Stimulated activated CD8-positive, alpha-beta memory T cell treated with anti-CD3 and anti-CD28 coated beads, Interleukin-4, amount 100 ng/mL, for 48 hours (primary cell): ENCODE measurements at places on chromosomes 11 and 22.

- DNase-seq = no peak
These were observed 509.9 kb upstream of the B3GAT1 start for GRCh38 chr11:134921938-134922337.

GRCh38 chr11:75435571-75435925, 2.5 kb upstream of the KLHL35 start:
- no peak for DNase-seq

DNA sequence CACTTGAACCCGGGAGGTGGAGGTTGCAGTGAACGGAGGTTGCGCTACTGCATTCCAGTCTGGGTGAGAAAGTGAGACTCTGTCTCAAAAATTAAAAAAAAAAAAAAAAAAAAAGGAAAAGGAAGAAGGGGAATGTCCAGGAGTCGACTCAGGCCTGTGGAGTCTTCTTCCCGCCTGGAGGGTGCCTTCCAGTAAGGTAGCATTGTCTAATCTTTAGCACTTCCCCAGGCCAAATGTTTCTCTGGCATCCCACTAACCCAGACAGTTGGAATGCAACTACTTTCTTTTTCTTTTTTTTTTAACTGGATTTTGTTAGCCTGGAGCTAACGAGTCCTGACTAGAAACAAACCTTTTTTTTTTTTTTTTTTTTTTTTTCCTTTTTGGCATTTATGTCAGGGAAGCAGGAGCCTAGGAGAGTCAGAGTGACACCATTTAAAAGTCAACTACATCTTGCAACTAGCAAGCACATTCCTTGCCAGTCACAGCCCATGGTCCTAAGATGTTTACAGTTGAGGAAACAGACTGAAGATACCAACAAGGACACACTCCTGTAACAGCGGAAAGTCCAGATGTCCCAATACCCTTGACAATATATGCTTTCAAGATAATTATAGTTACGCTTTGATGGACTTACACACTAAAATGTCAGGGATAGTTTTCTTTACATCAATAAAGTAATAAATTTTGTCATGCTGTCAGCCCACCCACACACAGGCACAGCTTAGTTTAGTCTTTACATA, 10.6 kb downstream of the PLET1 start:
- DNase-seq = no peak

GRCh38 chr22:49950396-49950994, 10.1 kb upstream of the PIM3 start:
- no peak for DNase-seq

DNA sequence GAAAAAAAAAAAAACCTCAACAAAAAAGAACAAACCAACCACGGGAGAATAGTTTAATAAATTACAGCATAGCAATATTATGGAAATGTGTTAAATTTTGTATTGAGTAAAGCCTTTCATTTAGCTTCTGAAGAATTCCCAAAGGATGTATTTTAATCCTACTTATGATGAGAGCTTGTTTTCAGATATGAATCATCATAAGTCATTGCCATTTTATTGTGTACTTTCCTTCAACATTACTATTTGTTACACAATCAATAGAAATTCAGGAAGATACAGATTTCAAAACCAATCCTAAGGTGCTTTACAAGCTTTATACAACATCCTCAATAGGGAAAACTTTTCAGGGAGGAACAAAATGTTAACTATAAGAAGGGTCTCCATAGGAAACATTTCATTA, 200.6 kb upstream of the CTSC start:
- no peak for DNase-seq

DNA sequence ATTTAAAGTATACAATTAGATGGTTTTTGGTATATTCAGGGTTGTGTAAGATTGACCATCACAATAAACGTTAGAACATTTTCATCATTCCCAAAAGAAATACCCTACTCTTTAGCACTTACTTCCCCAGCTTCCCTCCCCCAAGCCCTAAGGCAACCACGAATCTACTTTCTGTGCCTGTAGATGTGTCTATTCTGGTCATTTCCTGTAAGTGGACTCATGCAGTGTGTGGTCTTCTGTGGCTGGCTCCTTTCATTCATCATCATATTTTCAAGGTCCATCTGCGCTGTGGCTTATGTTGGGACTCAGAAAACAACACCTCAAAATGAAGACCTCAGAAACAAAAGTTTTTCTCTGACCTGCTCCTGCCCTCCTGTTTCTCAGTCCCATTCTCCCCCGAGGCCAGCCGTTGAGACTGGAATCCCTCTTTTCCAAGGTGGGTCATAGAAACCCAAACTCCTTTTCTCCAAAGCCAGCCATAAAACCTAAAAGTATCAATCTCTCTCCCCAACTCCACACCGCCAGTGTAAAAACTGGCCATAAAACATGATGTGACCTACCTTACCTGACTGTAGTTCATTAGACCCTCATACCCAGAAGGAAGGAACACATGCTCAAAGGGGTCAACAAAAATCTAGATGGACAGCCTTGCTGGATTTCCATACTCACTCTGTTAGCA, 12.9 kb upstream of the TMPRSS13 start:
- DNase-seq = no peak

DNA sequence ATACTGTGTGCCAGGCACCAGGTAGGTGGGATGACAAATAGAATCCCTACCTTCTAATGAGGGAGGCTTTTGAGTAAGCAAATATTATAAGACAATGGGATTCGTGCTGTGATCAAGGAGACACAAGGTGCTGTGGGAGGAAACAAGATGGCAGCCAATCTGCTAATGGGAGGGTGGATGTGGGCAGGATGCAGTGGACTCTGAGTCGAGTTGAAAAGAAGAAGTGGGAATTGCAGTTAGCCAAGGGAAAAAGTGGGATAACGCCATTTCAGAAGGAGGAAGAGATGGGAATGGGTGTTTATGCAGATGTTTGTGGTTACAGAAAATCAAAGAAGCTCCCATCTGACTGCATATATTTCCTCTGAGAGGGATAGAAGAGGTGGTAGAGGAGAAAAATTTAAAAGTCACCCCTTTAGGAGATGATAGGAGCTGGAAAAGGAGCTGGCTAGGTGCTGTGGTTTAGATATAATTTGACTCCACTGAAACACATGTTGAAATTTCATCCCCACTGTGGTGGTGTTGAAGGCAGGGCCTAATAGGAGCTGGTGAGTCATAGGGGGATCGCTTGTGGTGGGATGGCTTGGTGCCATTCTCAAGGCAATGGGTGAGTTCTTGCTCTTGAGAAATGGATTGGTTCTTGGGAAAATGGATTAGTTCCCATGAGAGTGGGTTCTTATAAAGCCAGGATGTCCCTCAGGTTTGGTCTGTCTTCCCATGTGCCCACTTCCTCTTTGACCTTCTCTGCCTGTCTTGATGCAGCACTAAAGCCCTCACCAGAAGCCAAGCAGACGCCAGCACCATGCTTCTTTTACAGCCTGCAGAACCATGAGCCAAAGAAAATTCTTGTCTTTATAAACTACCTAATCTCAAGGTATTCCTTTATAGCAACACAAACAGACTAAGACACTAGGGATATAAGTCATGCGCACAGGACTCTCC, 30.0 kb upstream of the POU2AF1 start:
- no peak for DNase-seq

DNA sequence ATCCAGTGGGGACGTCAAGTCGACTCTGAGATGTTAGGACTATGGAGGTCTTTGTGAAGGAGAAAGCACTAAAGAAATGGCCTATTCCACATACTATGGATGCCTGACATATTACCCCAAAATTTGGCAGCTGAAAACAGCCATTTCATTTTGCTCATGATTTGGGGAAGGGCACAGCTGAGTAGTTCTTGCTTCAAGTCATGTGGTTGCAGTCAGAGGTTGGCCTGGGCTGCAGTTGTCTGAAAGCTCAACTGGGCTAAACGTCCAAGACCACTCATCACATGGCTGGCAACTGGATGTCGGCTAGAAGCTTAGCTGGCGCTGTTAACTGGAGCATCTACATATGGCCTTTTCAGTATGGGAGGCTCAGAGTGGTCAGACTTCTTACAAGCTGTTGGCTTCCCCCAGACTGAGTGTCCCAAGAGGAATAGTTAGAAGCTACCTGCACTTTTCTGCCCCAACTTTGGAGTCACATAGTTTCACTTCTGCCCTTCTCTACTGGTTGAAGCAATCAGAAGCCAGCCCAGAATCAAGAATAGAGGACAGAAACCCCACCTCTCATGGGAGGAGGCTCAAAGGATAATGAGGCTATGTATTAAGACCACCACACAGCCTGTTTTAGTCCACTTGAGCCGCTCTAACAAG, 14.1 kb downstream of the SLC35C1 start:
- DNase-seq = no peak

GRCh38 chr11:127894316-127894715, 693.0 kb downstream of the ETS1 start:
- DNase-seq = no peak

- no peak for DNase-seq
These were observed 74.1 kb upstream of the WNT7B start for GRCh38 chr22:46050916-46051614.

DNA sequence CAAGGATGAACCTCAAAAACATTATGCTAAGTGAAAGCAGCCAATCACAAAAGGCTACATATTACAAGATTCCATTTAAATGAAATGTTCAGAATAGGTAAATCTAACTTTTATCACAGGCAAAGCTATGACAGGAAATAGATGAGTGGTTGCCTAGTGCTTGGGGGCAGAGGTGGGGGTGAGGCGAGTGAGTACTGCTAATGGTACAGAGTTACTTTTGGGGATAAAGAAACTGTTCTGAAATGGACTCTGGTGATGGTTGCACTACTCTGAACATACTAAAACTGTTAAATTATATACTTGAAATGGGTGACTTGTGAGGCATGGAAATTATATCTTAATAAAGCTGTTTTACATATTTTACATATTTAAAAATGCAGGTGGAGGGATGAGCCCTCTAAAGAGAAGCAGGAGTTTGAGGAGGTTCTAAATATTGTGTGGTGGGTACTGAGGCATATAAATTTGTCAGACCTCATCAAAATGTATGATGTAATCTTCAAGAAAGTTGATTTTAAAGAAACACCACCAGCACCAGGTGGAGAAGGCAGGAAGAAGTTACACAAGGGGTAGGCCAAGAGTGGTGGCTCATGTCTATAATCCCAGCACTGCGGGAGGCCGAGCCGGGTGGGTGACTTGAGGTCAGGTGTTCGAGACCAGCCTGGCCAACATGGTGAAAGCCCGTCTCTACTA, 3.6 kb downstream of the SLC43A1 start:
- no peak for DNase-seq

DNA sequence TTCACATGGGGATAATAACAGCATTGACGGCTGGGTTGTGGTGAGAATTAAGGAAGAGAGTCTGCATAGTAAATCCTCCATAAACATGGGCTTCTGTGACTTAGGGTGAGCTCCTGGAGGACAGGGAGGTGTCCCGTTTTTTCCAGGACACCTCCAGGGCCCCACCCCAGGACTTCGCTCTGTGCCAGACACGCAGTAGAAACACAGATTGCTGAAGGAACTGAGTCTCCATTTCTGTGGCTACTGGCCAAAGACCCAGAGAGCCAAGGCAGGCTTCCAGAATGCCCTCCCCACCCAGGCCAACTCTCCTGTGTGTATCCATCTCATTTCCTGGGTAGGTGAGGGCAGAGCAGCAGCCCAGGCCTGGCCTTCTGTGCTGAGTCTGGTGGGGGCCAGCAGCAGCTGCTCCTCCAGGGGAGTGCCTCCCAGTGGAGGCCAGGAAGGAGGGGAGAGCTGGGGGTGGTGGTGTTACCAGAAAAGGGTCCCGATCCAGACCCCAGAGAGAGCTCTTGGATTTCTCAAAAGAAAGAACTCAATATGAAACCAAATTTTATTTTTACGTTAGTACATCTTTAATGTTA, 9.5 kb upstream of the RFPL3 start:
- DNase-seq = no peak

- no peak for DNase-seq
These were observed 474.8 kb downstream of the NTM start for GRCh38 chr11:131845255-131845654.

DNA sequence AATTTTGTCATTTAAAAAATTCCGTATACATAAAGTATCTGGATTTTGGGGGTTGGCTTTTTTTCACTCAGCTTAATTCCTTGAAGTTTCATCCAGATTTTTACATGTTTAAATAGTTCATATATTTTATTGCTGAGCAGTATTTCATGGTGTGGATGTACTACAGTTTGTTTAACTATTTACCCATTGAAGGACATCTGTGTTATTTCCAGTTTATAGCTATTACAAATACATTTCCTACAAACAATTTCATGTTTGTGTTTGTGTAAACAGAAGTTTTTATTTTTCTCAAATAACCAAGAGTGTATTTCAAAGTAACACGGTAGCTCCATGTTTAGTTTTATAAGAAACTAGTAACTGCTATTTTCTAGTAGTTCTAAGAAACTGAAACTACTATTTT, 299.7 kb upstream of the ANO3 start:
- DNase-seq = no peak

DNA sequence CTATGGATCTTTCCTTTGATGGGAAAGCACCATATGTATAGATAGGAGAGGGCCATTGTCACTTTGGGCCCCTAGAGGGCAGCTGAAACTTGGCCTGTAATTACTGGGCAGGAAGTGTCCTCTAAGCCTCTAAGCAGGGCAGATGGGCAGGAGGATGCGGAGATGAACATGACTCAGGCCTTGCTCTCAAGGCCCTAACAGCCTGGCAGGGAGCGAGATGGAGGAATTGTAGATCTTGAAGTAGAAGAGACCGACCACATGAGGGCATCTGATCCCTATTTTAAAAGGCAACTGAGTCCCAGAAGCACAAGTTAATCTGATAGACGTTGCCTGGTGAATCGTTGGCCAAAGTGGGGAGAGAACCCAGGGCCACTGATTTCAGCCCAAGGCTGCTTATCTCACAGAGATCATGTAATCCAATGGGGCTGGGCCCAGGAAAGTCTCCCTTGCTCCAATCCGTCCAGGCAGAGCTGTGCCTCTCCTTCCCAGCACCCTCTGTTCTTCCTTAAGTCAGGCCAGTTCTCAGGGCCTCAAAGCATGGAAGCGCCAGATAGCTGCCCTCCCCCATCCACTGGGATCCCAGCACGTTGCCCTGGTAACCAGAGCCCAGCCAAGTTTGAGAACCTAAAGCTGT, 2.5 kb upstream of the SEPTIN3 start:
- DNase-seq = no peak

GRCh38 chr11:61743486-61744095, 8.8 kb upstream of the MYRF start:
- DNase-seq = no peak

- DNase-seq = no peak
These were observed 57.0 kb downstream of the BRD1 start for GRCh38 chr22:49770547-49771265.

DNA sequence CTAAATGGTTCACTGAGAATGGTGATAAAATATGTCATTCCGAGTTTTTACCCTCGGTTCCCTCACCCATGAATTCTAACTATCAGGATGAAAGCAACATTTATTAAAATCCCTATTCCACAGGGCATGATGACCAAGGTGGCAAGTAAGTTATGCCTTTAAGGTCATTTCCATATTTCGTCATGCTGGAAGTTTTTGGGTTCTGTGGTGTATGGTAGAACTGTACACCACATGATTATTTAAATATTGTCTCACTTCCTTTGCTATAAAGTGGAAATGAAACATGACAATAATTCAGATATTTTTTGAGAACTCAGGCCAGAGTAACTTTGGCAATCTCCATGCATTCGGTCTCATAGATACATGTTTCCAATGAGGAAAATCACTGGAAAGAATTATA, 68.5 kb upstream of the CARD18 start:
- DNase-seq = no peak
